ENCODE measurements at places on chromosomes 3 and 15.

GRCh38 chr15:94239474-94239873, 8.1 kb downstream of the MCTP2 start:
- DNase-seq, result peak; percentile 51

- no peak for DNase-seq
These were observed 85.6 kb downstream of the IGF2BP2 start for GRCh38 chr3:185739264-185739701.

GRCh38 chr3:120101624-120102023, 7.4 kb upstream of the GSK3B start:
- no peak for DNase-seq

DNA sequence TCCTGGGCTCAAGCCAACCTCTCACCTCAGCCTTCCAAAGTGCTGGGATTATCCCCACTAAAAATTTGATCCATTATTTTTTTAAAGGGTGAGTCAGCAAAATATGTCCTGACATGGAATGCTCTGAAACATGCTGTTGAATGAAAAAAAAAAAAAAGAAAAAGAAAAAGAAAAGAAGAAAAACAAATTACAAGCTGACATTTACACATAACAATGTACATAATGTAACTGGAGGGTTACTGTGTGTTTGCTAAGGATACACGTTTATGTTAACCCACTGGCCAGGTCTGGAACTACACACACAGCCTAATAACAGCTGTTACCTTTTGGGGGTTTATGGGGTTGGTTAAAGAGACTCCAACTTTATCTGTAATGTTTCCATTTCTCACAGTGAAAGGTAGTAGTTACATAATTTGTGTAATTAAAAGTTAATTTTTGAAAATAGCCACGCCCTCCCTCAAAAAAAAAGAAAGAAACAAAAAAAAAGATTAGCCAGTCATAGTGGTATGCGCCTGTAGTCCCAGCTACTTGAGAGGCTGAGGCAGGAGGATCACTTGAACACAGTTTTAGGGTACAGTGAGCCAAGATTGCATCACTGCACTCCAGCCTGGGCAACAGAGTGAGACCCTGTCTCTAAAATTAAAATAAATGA, 3.1 kb upstream of the MESP2 start:
- no peak for DNase-seq

- no peak for DNase-seq
These were observed 69.1 kb upstream of the LMOD3 start for GRCh38 chr3:69191516-69191915.

DNA sequence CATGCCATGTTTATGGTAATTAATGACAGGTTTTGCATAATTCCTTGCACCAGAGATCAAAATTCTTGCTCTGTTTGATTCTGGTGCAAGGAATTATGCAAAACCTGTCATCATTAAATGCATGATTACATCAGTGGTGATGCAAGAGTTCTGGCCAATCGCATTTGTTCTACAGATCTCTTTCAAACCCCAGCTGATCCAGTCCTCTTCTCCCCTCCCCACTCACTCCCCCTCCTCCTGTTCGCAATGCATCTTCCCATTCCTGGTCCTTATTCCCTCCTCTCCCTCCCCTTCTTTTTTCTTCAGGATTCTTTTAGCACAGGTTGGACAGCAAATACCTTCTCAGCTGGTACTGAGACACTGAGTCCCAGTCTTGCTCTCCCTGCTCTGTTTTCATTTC, 82.1 kb downstream of the GABRB3 start:
- DNase-seq, result no peak

GRCh38 chr3:190586631-190587011, 72.7 kb downstream of the IL1RAP start:
- DNase-seq, result peak; percentile 44

GRCh38 chr15:96585484-96586386, 255.2 kb downstream of the NR2F2 start:
- no peak for DNase-seq

DNA sequence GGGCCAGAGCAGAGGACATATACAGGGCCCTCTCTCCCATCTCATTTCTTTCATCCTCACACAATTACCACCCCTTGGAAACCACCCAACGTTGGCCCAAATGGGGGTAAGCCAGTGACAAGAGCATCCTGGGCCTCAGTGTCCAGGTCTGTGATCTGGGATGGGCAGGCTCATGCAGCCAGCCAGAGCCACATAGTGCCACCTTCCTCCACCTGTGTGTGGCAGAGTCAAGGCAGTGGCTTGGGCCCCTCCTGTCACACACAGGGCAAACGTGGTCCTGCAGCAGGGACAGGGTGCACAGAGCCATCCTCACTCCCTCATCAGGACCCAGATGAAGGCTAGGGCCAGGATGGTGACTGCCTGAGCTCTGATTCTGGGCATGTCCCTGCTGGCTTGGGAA, 2.3 kb upstream of the MYL3 start:
- DNase-seq, result no peak

GRCh38 chr3:42166214-42166613, 75.1 kb downstream of the TRAK1 start:
- no peak for DNase-seq

DNA sequence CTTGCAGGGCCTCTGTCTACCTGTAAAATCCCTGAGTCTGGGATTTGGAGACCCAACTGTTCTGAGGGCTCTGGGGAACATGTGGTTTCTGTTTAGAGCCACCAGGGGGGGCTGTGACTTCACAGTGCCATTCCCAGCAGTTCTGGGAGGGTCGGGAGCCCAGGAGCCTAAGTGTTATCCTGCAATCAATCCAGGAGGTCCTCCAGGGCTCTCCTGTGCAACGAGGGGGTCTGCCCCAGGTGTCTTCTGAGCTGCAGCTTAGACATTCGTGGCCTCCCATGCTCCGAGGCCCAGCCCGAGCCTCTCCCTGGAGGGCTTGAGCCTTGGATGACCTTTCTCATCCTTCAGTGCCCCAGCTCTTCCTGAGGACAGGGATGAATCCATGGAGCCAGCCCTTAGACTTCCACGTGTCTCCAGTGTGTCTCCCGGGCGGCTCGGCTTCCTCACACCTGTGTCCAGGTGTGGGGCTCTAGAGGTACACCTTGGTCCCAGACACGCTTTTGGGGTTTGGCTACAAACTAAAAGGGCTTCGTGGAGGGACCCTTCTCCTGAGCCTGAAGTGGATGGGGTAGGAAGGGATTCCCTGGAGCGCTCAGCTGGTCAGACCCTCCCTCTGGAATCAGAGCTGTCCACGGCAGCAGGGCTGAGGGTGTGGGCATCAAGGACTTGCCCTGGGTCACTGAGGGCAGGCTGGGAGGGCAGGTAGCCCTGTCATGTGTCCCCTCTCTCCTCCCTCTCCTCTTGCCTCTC, 20.3 kb upstream of the ABTB1 start:
- DNase-seq, result no peak

DNA sequence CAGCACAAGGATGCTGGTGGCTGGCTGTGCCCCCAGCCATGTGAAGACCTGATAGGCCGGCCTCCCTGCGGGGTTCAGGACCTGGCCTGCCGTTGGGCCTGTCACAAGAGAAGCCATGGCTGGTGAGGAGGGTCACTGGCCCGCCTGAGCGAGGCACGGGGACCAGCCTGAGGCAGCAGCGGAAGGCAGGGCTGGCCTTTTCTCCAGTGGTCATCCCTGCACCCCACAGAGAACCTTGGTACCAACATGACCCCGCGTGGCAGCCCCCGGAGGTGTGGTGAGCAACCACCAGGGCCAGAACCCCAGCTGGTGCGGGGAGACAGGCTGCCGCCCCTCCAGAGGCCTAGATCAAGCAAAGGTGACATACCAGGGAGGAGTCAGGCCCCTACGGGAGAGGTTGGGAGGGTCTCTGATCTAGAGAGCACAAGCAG, 134.1 kb upstream of the MEF2A start:
- DNase-seq, result no peak

GRCh38 chr3:141266186-141266585, 34.6 kb downstream of the PXYLP1 start:
- no peak for DNase-seq

DNA sequence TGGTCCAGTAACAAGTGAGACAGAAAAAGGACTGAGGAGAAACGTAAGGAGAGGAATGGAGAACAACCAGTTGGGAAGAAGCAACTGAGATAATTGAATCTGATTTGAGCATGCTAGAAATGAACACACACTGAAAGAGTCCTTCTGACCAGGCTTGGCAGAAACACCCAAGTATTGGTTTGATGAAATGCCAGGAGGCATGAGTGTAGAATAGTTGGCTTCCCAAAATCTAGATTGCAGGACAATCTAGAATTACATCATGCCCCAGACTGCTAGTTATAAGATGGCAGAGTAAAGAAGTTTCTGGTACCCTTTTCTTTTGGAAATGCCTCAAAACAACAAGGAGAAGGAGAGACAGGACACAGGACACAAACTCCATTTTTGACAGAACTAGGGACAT, 189.7 kb upstream of the STT3B start:
- no peak for DNase-seq

- DNase-seq, result no peak
These were observed 19.0 kb downstream of the MRAS start for GRCh38 chr3:138367326-138367850.

- DNase-seq, result no peak
These were observed 313.3 kb downstream of the KBTBD8 start for GRCh38 chr3:67311440-67311839.

- DNase-seq, result no peak
These were observed 152.0 kb downstream of the WNT7A start for GRCh38 chr3:13727890-13728289.

DNA sequence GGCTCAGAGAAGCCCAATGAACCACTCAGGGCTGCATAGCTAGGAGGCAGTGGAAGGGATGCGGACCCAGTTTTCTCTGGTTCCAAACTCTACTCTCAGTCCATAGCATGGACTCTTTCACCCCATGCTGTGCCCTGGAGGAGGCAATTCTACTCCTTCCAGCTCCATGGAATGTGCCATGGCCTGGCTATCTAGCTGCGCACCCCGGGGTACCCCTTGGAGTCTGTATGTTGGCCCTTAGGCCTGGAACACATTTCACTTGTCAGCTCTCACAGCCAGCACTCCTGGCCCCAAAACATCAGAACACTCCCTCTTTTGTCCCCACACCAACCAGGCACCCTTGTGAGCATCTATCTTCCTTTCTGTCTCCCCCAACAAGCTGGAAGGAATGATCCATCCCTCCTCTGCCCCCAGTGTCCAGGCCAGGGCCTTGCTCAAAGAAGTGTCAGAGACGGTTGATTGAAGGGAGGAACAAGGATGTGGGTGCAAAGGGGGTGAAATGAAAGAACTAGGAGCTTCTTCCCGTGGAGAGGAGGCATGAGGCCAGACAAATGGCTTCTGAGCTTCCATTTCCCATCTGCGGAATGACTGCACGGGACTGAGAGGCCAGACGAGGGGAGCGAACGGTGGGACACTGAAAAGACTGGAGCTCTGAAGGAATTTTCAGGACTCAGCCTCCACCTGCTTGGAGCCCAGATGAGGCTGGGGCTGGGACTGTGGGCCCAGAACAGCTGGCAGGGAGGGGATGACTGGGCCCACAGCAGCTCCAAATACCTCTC, 2.8 kb downstream of the PRSS50 start:
- DNase-seq, result no peak

- no peak for DNase-seq
These were observed 11.6 kb upstream of the NR2C2 start for GRCh38 chr3:14935592-14936345.

DNA sequence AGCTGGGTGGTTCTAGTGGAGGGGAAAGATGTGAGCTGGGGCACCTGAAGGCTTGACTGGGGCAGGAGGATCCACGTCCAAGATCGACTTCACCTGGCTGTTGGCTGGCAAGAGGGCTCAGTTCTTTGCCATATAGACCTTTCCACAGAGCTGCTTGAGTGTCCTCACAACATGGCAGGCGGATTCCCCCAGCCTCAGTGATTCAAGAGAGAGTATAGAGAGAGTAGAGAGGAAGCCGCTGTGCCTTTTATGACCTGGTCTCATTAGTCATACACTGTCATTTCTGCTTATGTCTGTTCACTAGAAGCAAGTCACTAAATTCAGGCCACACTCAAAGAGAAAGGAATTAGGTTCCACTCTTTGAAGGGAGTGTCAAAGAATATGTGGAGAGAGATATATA, 101.6 kb downstream of the APBA2 start:
- no peak for DNase-seq

GRCh38 chr3:172379372-172379771, 68.9 kb downstream of the GHSR start:
- DNase-seq, result no peak

- DNase-seq, result no peak
These were observed 406.1 kb upstream of the ALCAM start for GRCh38 chr3:104960579-104960978.

DNA sequence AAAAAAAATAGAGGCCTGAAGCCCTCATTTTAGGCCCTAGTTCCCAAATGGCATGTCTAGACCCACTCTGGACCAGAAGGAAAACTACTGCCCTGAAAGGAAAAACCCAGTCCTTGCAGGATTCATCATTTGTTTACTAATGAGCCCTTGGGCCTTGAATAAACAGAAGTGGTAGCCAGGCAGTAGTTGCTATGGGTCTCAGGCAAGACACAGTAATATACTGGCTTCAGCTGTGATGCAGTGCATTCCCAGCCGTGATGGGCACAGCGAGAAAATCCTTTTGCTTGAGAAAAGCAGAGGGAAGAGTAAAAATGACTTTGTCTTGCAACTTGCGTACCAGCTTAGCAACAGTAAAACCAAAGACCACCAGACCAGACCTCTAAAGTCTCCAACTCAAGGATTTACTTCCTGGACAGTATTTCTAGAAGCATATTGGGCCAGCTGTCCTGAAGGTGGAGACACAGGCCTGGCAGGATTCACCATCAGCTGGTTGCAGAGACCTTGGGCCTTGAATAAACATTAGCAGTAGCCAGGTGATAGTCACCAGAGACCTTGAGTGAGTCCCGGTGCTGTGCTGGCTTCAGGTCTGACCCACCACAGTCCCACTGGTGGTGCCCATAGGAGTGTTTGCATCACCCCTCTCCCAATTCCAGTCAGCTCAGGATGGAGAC, 208.3 kb upstream of the SLITRK3 start:
- DNase-seq, result no peak

DNA sequence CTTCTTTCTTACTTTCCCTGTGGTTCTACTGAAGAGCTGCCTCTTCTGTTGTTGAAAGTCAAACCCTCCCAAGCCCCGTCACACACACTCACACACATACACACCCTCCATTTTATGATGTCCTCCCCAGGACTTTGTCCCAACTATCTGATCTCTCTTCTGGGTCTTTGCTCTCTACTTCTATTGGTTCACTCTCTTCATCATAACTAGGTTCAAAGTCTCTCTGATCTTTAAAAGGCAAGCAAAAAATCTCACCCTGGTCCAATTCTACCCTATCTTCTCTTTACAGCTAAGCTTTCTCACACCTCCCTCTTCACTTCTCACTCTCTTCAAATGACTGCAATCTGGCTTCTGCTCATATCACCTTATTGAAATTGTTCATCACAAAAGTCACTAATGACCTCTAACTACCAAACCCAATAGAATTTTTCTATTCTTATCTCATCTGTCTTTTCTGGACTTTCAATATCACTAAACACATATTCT, 34.8 kb downstream of the LRRFIP2 start:
- no peak for DNase-seq

DNA sequence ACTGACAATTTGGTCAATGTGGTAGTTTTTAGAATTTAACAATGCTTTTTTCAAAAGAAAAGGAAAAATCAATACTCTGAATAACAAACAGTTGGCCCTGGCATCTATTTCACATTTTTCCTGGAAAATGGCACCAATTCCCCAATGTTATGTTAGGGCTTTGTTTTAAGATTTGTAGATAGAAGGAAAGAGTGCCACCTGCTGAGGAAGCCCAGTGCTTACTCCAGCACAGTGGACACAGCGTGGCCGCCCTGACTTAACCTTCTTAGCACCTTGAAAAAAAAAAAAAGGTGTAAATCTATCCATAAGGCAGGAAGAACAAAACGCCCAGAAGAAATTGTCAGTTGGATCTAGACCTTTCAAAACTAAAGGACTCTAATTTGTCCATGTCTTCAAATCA, 110.7 kb upstream of the CNTN4 start:
- no peak for DNase-seq

- DNase-seq, result no peak
These were observed 218.4 kb downstream of the ARRDC4 start for GRCh38 chr15:98178861-98179260.

All from epithelial cell of proximal tubule (primary cell).